ENCODE measurements at places on chromosomes 5 and 9.

DNA sequence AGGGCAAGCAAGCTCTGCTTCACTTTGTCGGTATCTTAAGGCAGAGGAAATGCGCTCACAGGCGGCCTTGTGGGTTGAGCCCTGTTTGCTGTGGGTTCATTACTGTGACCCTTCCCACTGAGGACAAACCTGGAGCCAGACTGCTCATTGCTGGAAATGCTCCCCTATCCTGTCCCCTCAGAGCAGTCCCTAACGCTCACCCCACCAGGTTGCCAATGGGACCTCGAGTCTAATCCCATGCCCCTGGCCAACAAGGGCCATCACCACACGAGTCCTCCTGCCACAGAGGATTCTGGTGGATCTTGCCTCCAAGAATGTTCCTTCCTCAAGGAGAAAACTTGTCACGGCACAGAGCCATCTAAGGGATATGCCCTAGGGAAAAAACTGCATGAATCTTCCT is 14.6 kb downstream of the IPPK start:
- no peak for DNase-seq

DNA sequence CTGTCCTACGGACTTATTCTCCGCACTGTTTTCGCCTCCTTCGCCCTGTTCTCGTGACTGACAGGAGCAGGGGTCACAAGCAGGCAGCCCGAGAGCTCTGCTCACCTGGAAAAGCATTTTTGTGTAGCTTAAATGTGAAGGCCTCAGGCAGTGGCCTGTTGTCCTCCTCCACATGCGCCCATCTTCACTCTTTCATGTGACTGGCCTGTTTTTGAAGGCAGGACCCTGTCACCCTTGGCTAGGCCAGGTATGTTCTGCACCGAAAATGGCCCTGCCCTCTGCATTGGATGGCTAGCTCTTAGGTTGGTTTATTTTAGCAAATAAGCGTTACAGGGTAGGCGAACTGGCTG is 614 bp upstream of the CPLANE1 start:
- no peak for DNase-seq

GRCh38 chr5:4533457-4534105 is 606.5 kb upstream of the ADAMTS16 start:
- no peak for DNase-seq

DNA sequence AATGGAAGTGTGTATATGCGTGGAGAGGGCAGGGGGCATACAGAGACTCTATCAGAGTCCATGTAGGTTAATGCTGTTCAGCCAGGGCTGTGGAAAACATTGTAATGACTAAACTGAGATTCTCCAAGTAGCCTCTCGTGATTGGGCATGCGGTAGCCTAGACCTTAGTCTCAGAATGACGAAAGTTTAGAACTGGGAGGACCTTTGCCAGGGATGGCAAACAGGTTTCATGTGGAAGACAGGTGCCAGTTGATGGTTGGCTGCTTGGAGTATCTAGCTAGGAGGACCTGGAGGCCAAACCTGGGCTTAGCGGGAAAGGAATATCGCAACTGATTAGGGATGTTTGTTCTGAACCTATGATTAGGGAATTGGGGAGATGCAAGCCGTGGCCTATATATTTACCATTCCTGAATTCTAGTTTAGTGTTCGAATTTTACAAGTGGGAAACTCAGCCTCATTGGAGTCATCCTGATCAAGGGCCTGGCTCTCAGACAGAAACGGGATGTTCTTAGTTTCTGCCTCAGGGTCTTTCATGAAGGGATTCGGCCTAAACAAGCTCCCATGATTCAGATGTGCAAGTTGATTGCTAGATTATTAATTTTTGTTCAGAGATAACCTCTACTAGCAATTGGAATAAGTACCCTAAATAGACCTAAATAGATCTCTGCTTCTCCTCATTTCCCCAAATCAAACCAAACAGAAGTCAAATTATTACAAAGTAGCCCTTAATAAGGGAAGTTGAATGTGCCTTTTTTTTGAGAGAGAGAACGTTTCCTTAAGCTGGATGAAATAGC is 26.8 kb upstream of the TJP2 start:
- no peak for DNase-seq

DNA sequence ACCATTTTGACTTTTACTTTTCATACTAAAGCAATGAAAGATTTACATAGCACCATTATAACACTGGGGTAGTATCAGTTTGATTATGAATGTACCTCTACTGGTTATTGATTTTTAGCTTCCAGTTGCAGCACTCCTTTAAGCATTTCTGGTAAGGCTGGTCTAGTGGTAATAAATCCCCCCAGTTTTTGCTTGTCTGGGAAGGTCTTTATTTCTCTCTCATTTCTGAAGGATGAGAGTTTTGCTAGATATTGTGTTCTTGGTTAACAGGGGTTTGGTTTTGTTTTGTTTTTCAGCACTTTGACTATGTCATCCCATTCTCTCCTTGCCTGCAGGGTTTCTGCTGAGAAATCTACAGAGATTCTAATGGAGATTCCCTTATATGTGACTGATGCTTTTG is 26.9 kb upstream of the IGFBPL1 start:
- DNase-seq: no peak

GRCh38 chr9:110582156-110582555 is 2.6 kb upstream of the SVEP1 start:
- DNase-seq: no peak

DNA sequence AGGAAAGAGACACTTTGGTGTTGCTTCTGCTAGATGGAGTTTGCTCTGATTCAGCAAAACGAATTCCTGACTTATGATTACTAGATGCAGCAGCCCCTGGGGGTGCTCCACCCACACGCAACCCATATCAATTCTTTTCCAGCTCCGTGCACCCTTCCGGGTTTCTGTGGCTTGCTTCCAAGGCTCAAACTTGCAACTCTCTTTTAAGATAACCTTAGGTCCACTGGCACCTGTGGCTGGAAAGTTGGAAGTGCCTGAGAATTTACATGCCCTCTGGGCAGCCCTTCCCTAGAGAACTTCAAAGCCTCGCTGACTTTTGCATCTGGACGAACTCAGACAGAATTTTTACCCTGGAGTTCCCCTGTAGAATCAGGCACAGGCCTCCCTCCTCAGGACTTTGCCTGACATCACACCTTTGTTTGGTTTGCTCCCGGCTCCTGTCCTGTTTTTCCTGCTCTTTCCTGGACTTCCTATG is 224.9 kb downstream of the SNX18 start:
- no peak for DNase-seq

GRCh38 chr5:34007201-34007620 is 639 bp downstream of the AMACR start:
- no peak for DNase-seq

GRCh38 chr5:149387081-149387631 is 8.1 kb upstream of the IL17B start:
- DNase-seq: no peak

GRCh38 chr5:1064383-1065142 is 47.3 kb downstream of the SLC12A7 start:
- DNase-seq: no peak

DNA sequence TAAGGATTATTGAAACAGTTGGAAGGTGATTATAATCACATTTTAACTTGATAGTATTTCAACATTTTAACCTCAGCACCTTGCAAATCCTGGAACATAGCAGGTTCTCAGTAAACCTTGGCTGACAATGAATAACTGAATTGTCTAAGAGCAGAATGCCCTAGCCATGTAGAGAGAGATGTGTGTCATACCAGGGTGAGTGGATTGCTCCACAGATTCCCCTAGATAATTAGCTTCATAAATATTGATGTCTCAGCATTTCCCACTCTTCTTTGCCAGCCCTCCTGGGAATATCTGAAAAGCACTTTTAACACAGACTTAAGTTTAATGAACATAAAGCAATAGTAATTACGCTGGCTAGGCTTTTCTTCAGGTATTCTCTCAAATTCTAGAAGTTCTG is 363.5 kb downstream of the MAN2A1 start:
- DNase-seq: no peak

- DNase-seq: no peak
Observed at GRCh38 chr9:26812217-26812616, 80.4 kb downstream of the CAAP1 start.

- DNase-seq: no peak
Observed at GRCh38 chr9:77013206-77013931, 6.1 kb upstream of the FOXB2 start.

GRCh38 chr9:137319739-137320551 is 17.9 kb upstream of the NRARP start:
- DNase-seq: no peak

- DNase-seq: no peak
Observed at GRCh38 chr5:173451031-173451430, 122.8 kb upstream of the STC2 start.

DNA sequence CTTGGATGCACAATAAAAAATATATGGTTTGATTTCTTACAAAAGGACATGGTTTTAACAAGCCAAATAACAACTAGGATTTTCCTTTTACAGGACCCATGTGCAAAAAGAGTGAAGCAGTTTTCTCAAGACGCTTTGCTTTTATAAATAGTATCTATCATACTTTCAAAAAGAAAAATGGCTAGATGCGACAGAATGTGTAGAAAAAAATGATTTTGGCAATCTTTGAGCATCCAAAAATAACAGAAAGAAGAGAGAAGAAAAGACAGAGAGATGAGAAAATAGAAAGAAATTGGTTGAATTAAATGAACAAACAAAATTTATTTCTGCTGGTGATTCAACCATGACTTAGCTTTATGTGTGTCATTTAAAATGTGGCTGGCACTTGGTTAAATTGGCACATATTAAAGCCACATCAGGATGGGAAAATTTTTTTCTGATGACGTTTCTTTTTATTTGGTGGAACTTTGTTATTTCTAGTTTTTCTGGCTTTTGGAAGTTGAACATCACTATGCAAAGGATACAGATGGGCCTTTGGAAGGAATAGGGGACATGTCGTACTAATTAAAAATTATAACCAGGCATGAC is 35.6 kb upstream of the NREP start:
- DNase-seq: no peak

DNA sequence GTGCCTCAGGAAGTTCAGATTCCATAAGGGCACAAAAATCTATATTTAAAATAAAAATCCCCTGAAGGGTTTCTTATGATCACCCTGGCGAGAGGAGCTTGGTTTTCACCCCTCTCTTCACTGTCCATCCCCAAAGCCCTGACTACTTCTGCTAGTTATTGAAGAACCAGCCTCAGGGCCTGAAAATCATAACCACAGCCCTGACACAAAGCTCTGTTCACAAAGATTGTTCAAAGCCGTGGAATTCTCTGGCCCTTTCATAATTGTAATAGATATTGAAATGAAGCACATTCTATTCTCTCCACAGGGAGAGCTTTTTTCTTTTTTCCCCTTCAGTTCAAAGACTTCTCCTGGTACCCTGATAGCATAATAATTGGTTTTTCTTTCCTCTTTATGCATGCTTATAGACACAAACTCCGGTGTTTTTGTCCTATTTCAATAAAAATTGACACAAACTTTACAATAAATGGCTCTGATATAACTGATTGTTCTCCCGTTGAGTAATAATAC is 343.8 kb downstream of the CAAP1 start:
- DNase-seq: no peak

DNA sequence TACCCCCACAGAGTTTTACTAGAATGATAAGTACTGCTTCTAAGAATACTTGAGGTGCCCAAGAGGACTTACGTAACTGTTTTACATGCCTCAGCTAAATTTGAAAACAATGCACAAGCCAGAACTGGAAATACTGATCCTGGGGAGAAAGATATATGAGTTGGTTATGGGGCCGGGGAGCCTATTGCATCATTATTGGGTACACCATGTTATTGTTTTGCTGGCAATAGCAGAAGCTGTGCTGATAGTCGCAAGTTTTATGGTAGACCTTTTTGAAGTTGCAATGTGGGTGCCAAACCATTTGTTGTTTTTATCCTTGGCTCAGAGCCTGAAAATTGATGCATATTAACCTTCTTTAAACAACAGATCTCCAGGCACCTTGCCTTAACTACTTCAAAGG is 108.4 kb upstream of the DHFR start:
- DNase-seq: no peak

- no peak for DNase-seq
Observed at GRCh38 chr5:158514319-158514985, 585.3 kb downstream of the EBF1 start.

GRCh38 chr9:35335164-35335563 is 154.7 kb upstream of the RUSC2 start:
- no peak for DNase-seq

GRCh38 chr9:19378164-19378563 is 1.9 kb downstream of the RPS6 start:
- DNase-seq: no peak

GRCh38 chr5:105428451-105429380 is 1866.1 kb upstream of the NUDT12 start:
- DNase-seq: no peak

DNA sequence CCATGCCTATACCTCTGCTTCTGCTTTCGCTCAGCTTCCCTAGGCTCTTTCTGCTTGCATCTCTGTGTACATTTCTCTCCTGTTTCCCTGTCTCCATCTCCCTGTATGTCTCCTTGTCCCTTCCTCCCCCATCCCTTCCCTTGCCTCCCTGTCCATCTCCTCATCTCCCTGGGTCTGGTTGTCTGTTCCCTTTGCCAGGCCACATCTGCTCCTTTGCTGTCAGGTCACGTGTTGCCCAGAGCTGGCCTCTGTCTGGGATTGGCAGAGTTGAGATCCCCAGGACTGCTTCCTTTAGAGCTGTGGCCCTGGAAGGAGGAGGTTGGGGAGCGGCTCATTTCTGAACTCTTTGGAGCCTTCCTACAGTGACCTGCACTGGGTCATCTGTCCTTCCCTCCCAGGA is 31.8 kb upstream of the PTGS1 start:
- DNase-seq: no peak

GRCh38 chr9:78073722-78074121 is 42.1 kb upstream of the GNAQ start:
- DNase-seq: peak; percentile 10

All from CD4-positive, alpha-beta T cell treated with Interleukin-6 for 4 hours (primary cell).